ENCODE measurements at places on chromosomes 7 and 10.

DNA sequence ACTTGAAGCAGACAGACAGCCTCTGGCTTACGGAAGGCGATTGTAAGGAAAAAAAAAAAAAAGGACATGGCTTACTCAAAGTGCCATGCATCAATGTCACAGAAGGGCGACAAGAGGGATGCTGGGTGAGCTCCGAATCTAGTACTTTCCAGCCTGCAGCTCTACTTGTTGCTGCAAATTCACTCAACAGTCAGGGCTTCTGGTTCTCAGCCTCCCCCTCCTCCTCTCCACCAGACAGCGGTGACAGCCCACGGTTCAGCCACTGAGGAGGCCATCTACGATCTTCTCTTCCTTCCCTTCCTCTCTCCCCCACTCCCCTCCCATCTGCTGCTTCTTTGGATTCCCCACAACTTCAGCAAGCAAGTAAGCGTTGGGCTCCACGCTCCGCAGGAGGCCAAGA is 63.5 kb downstream of the PRKAG2 start:
- DNase-seq: no peak

DNA sequence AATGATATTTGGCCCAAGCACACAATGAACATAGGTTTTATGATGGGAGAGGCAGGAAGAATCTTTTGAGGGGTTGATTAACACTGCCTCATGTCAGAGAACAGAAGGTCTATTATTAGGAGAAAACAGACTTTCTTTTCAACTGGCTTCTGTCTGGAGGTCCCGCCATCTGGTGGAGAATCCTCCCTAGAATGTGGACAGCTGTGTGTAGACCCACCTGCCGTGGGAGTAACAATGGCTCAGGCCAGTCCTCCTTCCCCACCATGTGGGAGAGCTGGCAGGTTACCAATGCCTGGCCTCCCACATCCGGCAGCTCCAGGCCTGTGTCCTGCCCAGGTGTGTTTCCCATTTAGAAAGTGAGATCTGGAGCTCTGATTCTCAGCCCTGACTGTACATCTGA is 70.4 kb upstream of the AOAH start:
- DNase-seq: no peak

- no peak for DNase-seq
Measured at GRCh38 chr7:42981601-42982000, 49.4 kb downstream of the MRPL32 start.

- DNase-seq: no peak
Measured at GRCh38 chr7:47355684-47356083, 226.2 kb downstream of the TNS3 start.

GRCh38 chr7:105206985-105207384 is 181.7 kb downstream of the SRPK2 start:
- DNase-seq: no peak

DNA sequence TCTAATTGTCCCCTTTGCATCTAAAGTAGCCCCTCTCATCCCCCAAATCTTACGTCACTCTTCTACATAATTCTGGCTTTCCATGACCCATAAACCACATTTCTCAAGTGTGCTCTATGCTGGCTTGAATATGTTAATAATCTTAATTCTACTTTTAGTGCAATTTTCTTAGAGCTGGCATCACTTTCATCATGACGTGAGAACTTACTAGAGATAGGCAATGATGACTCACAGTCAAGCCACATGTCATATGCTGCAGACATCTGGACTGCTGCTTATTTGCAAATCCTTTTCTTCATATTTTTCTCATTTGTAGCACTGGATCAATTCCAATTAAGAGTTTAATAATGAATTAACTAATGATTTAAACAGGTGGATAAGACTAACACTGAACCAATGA is 260.7 kb upstream of the PRKCQ start:
- no peak for DNase-seq

GRCh38 chr10:82208726-82209125 is 333.7 kb downstream of the NRG3 start:
- DNase-seq: no peak

- no peak for DNase-seq
Measured at GRCh38 chr7:84123965-84124547, 70.5 kb downstream of the SEMA3A start.
